ENCODE measurements at places on chromosomes 16 and 17. TPM values are rescaled to one million over a fixed set of nuclear protein-coding genes. Genes with fewer than 3 reads are reported as not detected.
A peak's percentile ranks its signal among the peaks of the same experiment; 100 is the strongest.

CTRB1 gene
- not detected for total RNA-seq

TBX6 gene
- total RNA-seq: 0.88 TPM

DPEP3 gene
- not detected for total RNA-seq

GRCh38 chr16:5415123-5415522 is 317.5 kb upstream of the EEF2KMT start:
- no peaks in the 10 kb centered on the region for H3K4me1 ChIP-seq
- H3K27me3 ChIP-seq: no peaks in the 10 kb centered on the region
- H3K4me3 ChIP-seq: no peak overlapping the region
- no peak overlapping the region for H3K27ac ChIP-seq
- no peaks in the 10 kb centered on the region for H3K36me3 ChIP-seq

DNA sequence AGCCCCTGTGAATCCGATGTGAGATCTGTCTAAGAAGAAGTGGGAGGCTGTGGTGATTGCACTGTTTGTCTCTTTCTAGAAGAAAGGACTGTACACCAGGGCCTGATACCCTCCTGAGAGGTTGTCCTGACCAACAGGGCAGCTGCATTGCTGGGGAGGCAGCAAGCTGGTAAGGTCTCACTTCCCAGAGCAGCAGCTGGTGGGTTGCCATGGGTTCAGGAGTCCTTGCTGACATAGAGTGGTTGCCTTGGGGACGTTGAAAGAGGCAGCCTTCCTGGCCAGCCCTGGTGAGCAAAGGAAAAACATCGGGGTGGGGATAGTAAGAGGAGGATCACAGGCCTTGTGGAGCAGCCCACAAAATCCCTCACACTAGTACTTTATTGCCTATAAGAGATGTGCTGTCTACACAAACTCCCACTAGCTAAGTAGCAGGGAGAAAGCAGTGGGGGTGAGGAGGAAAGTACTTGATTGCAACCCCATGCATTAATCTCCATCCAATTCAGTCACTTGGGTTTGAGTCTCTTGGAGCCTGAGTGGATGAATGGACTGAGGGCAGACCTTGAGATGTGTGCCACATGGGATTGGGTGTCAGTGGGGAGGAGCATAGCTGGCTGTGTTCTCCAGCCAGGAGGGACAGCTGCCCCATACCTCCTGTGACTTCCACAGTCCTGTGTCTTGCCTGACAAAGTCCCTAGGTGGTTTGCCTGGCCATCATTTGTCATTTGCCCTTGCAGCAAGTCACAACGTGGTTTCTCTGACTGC is 143.8 kb upstream of the RPL38 start:
- H3K4me3 ChIP-seq: no peak overlapping the region
- no peaks in the 10 kb centered on the region for H3K4me1 ChIP-seq
- H3K27me3 ChIP-seq: peaks cover 5% of the 10 kb centered on the region
- no peak overlapping the region for H3K27ac ChIP-seq

GRCh38 chr16:89700649-89701424 is 668 bp downstream of the SPATA2L start:
- H3K4me3 ChIP-seq: peak overlapping the region; percentile 70
- peaks cover 5% of the 10 kb centered on the region for H3K27me3 ChIP-seq
- peaks cover 15% of the 10 kb centered on the region for H3K4me1 ChIP-seq
- DNase-seq: peak; percentile 30
- H3K36me3 ChIP-seq: peaks cover 2% of the 10 kb centered on the region
- peak overlapping the region; percentile 66 for H3K27ac ChIP-seq

- H3K36me3 ChIP-seq: no peaks in the 10 kb centered on the region
- no peak for DNase-seq
- no peaks in the 10 kb centered on the region for H3K27me3 ChIP-seq
- H3K4me3 ChIP-seq: no peak overlapping the region
- no peaks in the 10 kb centered on the region for H3K4me1 ChIP-seq
These were observed 47.8 kb downstream of the LITAF start for GRCh38 chr16:11538880-11539279.

- peaks cover 5% of the 10 kb centered on the region for H3K4me1 ChIP-seq
- H3K36me3 ChIP-seq: no peaks in the 10 kb centered on the region
- H3K4me3 ChIP-seq: no peak overlapping the region
- no peak for DNase-seq
- no peaks in the 10 kb centered on the region for H3K27me3 ChIP-seq
These were observed 24.1 kb downstream of the IGFBP4 start for GRCh38 chr17:40467281-40467867.

- H3K27ac ChIP-seq: peak overlapping the region; percentile 88
- H3K36me3 ChIP-seq: peaks cover 19% of the 10 kb centered on the region
- no peak for DNase-seq
- peak overlapping the region; percentile 99 for H3K4me3 ChIP-seq
These were observed 901 bp upstream of the HEATR6 start for GRCh38 chr17:60079401-60080243.

GRCh38 chr17:1122533-1123392 is 57.0 kb downstream of the ABR start:
- DNase-seq: peak; percentile 68
- no peaks in the 10 kb centered on the region for H3K27me3 ChIP-seq
- peak overlapping the region; percentile 64 for H3K27ac ChIP-seq
- peaks cover 11% of the 10 kb centered on the region for H3K4me1 ChIP-seq
- H3K36me3 ChIP-seq: no peaks in the 10 kb centered on the region

DNA sequence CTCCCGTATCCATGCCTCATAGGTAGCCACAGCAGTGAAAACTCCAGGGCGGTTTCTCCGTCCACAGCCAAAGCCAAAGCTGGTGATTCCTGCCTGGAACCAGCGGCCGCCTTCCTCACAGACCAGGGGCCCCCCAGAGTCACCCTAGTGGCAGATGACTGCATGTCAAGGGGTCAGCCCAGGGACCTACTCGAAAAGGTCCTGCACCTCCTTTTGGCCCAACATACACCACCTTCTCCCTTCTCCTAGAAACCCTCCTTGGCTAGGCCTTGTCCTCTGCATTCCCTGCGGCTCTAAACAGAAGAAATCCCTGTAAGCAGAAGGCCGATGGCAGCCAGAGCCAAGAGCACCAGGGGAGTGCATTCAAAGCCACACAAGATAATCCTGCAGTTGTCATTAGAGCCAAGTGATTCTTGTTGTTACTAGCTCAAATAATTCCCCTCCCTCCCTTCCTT is 6.1 kb downstream of the PRSS36 start:
- DNase-seq: no peak
- H3K27me3 ChIP-seq: no peaks in the 10 kb centered on the region
- H3K4me1 ChIP-seq: peaks cover 13% of the 10 kb centered on the region
- no peak overlapping the region for H3K27ac ChIP-seq
- no peaks in the 10 kb centered on the region for H3K36me3 ChIP-seq

DNA sequence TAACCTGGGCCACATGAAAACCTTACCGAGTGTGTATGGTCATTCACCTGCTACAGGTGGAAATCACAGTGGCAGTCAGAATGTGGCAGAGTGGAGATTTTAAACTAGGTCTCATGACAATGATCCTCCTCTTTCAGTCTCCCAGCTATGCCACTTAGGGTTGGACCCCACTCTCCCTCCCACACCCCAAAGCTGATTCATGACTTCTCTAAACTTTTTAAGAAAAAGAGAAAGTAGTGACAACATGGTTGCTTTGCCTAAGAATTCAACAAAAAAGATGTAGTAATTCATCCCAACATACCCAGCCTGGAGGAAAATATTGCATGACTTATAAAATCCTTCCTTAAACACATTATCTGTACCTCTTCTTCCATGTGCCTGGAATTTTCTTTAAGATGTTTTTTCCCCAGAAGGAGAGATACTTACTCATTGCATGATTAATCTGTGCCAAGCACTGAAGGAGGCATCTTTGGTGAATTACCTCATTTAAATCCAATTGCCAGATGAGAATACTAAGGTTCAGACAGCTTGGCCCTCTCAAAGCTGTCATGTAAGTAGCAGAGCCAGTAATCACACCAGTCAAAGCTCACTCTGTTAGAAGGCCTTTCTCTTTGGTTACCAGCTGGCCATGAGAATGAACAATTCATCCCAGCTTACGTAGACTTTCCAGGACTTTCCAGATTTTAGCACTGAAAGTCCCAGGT is 119.9 kb downstream of the COPRS start:
- H3K4me3 ChIP-seq: no peak overlapping the region
- no peaks in the 10 kb centered on the region for H3K27me3 ChIP-seq
- H3K27ac ChIP-seq: no peak overlapping the region

GRCh38 chr16:66948837-66949225 is 12.2 kb upstream of the CES3 start:
- peak overlapping the region; percentile 99 for H3K27ac ChIP-seq
- no peak for DNase-seq
- no peaks in the 10 kb centered on the region for H3K36me3 ChIP-seq
- H3K4me1 ChIP-seq: peaks cover 48% of the 10 kb centered on the region
- H3K4me3 ChIP-seq: peak overlapping the region; percentile 82

GRCh38 chr16:57955572-57956188 is 15.2 kb downstream of the CNGB1 start:
- H3K4me3 ChIP-seq: no peak overlapping the region
- DNase-seq: no peak
- H3K36me3 ChIP-seq: no peaks in the 10 kb centered on the region
- no peaks in the 10 kb centered on the region for H3K27me3 ChIP-seq

GRCh38 chr16:65054457-65054856 is 67.4 kb downstream of the CDH11 start:
- no peak overlapping the region for H3K4me3 ChIP-seq
- H3K27ac ChIP-seq: no peak overlapping the region
- no peaks in the 10 kb centered on the region for H3K4me1 ChIP-seq
- H3K36me3 ChIP-seq: no peaks in the 10 kb centered on the region

- H3K36me3 ChIP-seq: no peaks in the 10 kb centered on the region
- no peak overlapping the region for H3K27ac ChIP-seq
- no peak overlapping the region for H3K4me3 ChIP-seq
- no peaks in the 10 kb centered on the region for H3K27me3 ChIP-seq
- DNase-seq: no peak
These were observed 98.8 kb upstream of the METRNL start for GRCh38 chr17:82980632-82981031.

DNA sequence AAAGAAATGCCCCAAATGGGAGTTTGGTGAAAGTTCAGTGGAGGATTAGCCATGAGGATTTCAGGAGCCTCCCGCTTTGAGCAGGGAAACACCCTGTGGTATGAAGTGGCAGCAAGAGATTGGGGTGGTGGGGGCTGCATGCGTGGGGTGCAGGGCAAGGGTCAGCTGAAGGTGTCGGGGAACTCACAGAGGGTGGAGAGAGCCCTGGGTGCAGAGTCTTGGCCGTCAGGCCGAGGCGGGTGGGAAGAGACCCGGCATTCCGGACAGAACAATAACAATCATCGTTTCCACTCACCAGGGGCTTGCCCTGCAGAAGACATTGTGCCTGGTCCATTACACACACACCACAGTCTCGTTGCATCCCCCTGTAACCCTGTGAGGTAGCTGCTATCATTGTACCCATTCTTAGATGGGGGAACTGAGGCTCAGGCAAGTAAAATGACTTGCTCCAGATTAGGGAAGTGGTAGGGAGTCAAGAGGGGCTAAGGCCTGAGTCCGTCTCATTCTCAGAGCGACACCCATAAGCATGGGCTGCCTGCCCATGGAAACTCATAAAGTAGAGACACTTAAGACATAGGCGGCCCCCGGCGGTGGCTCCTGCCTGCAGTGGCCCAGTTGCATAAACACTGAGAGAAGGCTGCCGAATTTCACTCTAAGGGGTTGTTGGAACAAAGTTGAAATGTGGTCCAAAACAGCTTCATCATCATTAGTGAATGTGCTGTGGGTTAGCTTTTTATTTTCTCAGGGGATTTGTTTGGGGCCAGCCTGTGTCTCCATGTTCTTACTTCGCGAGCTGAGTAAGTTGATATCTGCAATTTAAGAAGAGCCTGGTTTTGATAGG is 93.3 kb downstream of the CMIP start:
- DNase-seq: no peak
- no peaks in the 10 kb centered on the region for H3K4me1 ChIP-seq
- H3K4me3 ChIP-seq: no peak overlapping the region
- no peaks in the 10 kb centered on the region for H3K27me3 ChIP-seq

DNA sequence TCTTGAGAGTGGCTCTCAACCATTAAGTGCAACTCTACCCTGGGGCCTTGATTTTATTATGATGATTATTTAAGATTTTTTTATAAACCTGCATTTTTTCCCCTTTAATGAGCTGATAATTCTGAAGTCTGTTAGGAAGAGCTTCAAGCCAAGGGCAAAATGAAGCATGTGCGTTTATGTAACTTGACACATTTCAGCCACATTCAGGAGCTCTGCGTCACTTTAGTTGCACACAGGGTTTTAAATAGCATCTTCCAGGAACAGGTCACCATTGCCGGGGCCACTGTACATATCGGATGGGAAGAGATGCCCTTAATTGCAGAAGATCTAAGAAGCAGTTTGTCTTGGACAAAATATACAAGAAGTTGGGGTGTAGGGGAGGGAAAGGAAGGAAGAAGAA is 89.6 kb downstream of the BMERB1 start:
- H3K36me3 ChIP-seq: no peaks in the 10 kb centered on the region
- peak overlapping the region; percentile 68 for H3K27ac ChIP-seq
- H3K27me3 ChIP-seq: no peaks in the 10 kb centered on the region
- H3K4me1 ChIP-seq: peaks cover 24% of the 10 kb centered on the region
- H3K4me3 ChIP-seq: no peak overlapping the region

DNA sequence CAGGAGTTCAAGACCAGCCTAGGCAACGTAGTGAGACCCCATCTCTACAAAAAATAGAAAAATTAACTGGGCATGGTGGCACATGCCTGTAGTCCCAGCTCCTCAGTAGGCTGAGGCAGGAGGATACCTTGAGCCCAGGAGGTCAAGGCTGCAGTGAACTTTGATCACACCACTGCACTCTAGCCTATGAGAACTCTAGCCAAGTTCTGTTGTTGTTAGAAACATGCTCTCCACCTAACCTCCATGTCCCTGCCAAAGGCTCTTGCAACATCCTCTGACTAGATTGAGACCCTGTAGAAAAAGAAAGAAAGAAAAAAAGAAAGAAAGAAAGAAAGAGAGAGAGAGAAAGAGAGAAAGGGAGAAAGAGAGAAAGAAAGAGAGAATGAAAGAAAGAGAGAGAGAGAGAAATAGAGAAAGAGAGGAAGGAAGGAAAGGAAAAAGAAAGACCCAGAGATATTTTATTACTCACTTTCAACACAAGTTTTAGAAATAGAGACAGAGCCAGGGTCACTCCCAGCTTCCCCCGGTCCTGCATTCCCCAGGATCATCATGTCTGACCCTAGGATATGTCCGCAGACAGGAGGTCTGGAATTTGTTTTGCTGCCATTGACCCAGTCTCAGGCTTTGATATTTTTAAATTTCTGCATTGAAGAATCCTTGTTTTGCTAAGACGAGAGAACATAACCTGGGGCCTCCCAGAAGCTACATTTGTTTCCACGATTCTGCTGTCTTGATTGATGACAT is 376.5 kb upstream of the CDH5 start:
- no peak overlapping the region for H3K4me3 ChIP-seq
- no peak overlapping the region for H3K27ac ChIP-seq
- H3K4me1 ChIP-seq: no peaks in the 10 kb centered on the region
- H3K36me3 ChIP-seq: no peaks in the 10 kb centered on the region

GRCh38 chr16:7361416-7362129 is 28.9 kb downstream of the RBFOX1 start:
- no peak for DNase-seq
- no peaks in the 10 kb centered on the region for H3K36me3 ChIP-seq
- H3K27ac ChIP-seq: peak overlapping the region; percentile 83

- no peaks in the 10 kb centered on the region for H3K36me3 ChIP-seq
- H3K4me3 ChIP-seq: no peak overlapping the region
- peaks cover 100% of the 10 kb centered on the region for H3K27me3 ChIP-seq
- H3K27ac ChIP-seq: no peak overlapping the region
- peaks cover 6% of the 10 kb centered on the region for H3K4me1 ChIP-seq
These were observed 2.5 kb upstream of the IGF2BP1 start for GRCh38 chr17:48994549-48995303.

All from gastrocnemius medialis (tissue), 4 donors.